Articular chondrocyte of knee joint (primary cell): ENCODE measurements at places on chromosomes 11 and 22. TPM values are rescaled to one million over a fixed set of nuclear protein-coding genes. Genes with fewer than 3 reads are reported as not detected.

SLC22A12 gene
- total RNA-seq = not detected in 2 replicates

MAJIN gene
- not detected in 2 replicates for total RNA-seq

KDM4E gene
- not detected in 2 replicates for total RNA-seq

CCDC73 gene
- not detected in 2 replicates for total RNA-seq

KRTAP5-1 gene
- not detected in 2 replicates for total RNA-seq

SCGB1D2 gene
- not detected in 2 replicates for total RNA-seq

KIF18A gene
- total RNA-seq = 7.8 and 12.0 TPM in 2 replicates

PANX3 gene
- 0.22 TPM in 1 of 2 replicates, not detected in the other for total RNA-seq

SHANK2 gene
- total RNA-seq = 3.2 and 3.7 TPM in 2 replicates

TESMIN gene
- total RNA-seq = 0.32 and 1.3 TPM in 2 replicates

APOL6 gene
- 55.9 and 75.7 TPM in 2 replicates for total RNA-seq

YAP1 gene
- 171 and 172 TPM in 2 replicates for total RNA-seq

MGAT3 gene
- 0.11 and 0.13 TPM in 2 replicates for total RNA-seq

MIOX gene
- not detected in 2 replicates for total RNA-seq

OR6A2 gene
- total RNA-seq = 0.52 and 0.76 TPM in 2 replicates

APOL5 gene
- not detected in 2 replicates for total RNA-seq

HSPB2 gene
- 1.7 and 2.2 TPM in 2 replicates for total RNA-seq

B3GAT1 gene
- total RNA-seq = not detected in 2 replicates

RAG1 gene
- 0.52 and 0.86 TPM in 2 replicates for total RNA-seq

CCDC88B gene
- 0.26 and 0.86 TPM in 2 replicates for total RNA-seq

STK33 gene
- total RNA-seq = 0.78 and 2.7 TPM in 2 replicates

OR56A1 gene
- total RNA-seq = not detected in 2 replicates

FGF3 gene
- not detected in 2 replicates for total RNA-seq

OR5AK2 gene
- total RNA-seq = not detected in 2 replicates

KCNQ1OT1 gene
- 6.4 and 8.1 TPM in 2 replicates for total RNA-seq
